ENCODE measurements at places on chromosomes 4 and X.

- DNase-seq = no peak
Observed at GRCh38 chrX:22950269-22951266, 49.2 kb upstream of the DDX53 start.

DNA sequence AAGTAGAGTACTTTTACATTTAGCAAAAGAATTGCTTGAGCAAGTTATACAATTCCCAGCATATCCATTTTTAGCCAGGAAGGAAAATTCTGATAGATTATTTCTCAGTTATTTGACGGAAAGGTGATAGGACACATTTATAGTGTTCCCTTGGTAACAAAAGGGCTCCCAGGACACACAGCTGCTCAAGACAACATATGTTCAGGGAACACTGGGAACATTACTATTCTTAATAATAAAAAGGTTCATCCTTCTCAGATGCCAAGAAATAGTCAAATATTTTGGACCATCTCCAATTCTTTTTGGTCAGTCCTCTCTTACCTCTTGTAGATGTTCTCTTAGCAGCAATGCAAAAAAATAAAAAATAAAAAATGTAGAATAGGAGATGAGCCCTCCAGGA is 66.8 kb upstream of the SMAD1 start:
- no peak for DNase-seq

DNA sequence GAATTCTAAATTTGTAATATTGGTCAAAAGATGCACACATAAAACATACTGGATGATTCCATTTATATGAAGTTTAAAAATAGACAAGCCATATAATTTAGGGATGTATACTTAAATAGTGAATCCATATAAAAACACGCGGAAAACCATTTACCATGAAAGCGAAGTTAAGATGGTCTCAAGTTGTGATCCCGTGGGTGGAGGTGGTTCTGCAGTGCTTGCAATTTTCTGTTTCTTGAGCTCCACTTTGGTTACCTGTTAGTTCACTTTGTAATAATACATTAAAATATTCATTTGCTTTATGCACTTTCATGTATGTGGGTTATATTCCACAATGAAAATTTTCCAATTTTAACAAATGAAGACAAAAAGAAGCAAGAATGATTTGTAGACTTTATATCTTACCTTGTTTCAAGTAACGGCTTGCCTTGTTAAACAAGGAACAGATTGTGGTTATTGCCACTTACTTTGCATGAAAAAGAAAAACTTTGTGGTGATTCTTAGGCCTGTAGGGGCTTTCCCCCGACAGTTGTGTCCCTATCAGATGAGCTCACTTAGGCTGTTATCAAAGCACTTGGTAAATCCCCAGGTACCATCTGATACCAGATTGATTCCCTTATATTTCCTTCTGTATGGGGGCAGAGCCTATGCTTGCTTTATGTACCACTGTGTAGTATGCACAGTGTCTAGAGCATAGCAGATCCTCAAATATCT is 12.2 kb downstream of the UCP1 start:
- no peak for DNase-seq

GRCh38 chr4:146260521-146260920 is 46.2 kb downstream of the REELD1 start:
- no peak for DNase-seq

- peak; percentile 82 for DNase-seq
Observed at GRCh38 chr4:168656055-168656660, 159.3 kb downstream of the PALLD start.

DNA sequence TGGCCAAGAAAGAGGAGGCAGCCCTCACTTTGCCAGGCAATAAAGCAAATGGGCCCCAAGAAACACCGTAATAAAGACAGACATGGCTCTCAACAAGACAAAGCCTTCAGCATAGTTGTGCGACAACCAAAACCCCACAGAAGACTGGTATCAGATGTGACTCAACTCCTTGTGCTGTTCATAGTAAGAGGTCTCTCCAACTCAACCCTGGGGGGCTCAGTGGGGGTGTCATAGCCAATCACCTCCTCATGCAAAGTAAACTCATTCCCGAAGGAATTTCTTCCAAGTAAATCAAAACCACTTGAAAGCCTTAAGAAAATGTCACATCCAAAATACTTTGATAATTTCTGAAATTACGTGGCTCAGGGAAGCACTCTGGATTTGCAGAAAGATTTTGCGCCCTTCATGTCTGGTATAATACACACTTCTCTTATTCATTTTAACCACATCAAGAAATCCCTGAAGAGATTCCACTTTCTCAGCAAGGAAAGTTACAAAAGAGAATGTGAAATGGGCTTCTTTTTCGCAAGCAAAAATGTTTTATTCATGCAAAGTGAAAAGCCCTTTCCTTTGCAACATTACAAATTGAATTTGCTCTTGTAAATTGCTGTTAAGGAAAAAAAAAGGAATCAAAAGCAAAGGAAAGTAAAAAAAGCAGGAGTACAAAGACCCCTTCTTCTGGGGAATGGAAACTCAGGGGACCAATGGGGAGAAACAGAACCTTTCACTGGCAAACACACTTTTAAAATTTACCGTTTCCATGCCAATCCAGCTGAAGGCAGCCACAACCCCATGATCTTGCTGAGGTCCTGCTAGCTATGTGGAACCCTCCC is 137.4 kb downstream of the NSUN7 start:
- DNase-seq = no peak

Measured in NCI-H69 (cell line).